ENCODE measurements at places on chromosomes 7 and 10. TPM values are rescaled to one million over a fixed set of nuclear protein-coding genes. Genes with fewer than 3 reads are reported as not detected.
A peak's percentile ranks its signal among the peaks of the same experiment; 100 is the strongest.

The COX19 gene
- total RNA-seq: 5.2 TPM

- DNase-seq: no peak
Observed at GRCh38 chr7:132666071-132666773, 90.0 kb upstream of the PLXNA4 start.

The MAP3K8 gene
- total RNA-seq: 5.7 TPM

- no peak for DNase-seq
Observed at GRCh38 chr10:75003891-75004290, 107.6 kb upstream of the SAMD8 start.

- DNase-seq: no peak
Observed at GRCh38 chr10:67657775-67658174, 38.2 kb downstream of the CTNNA3 start.

The GRM3 gene
- not detected for total RNA-seq

DNA sequence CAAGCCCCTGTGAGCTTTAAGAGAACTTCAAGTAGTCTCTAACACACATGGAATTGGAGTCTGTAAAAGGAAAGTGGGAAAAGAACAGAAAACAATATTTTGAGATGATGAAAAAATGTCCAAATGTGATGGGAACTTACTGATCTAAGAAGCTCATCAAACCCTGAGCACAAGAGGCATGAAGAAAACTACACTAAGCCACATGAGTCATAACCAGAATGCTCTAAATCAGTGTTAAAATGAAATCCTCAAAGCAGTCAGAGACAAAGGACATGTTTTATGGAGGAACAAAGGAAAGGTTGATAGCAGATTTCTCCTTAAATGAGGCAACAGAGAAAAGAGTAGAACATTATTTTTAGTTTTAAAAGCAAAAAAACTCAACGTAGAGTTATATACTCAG lies 37.2 kb downstream of the ZNF33A start:
- DNase-seq: no peak

GRCh38 chr10:5575144-5575481 lies 50.4 kb downstream of the CALML3 start:
- no peak for DNase-seq

The CYP2C19 gene
- not detected for total RNA-seq

GRCh38 chr10:18216482-18216881 lies 76.3 kb downstream of the CACNB2 start:
- no peak for DNase-seq

DNA sequence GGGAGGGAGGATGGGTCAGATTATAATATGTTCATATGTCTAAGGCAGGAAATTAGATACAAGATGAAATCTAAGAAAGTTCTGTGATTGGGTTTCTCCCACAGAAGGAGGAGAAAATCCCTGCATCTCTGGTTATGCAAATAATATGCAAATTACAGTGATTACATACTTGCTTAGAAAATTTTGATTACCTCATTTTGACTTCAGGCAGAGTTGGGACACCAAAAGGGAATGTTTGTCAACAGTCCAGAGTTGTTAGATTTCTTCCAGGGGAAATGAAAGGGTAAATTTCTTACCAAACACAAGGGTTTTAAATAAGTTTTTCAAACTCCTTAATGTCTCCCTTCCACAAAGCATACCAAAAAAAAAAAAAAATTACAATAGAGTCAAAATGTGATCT lies 101.4 kb upstream of the STEAP1B start:
- no peak for DNase-seq

- no peak for DNase-seq
Observed at GRCh38 chr10:22580711-22581110, 133.7 kb downstream of the PIP4K2A start.

DNA sequence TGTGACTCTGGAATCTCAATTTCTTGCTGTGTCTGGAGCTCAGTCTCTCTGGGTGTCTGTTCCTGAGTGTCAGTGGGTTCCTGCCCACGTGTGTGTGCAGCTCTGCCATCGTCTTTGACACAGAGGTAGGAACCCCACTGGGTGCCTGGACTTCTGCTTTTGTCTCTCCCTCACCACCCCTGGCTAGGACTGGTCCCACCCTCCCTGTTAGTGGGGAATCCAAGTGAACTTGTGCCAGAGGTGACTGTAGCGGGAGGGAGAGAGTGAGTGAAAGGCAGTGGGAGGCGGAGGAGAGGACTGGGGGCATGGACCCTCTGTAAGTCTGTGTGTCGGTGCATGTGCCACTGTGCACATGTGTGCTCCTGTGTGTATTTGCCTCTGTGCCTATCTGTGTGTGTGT lies 299.9 kb upstream of the ZMIZ1 start:
- DNase-seq: no peak

GRCh38 chr10:67725567-67725966 lies 29.6 kb upstream of the CTNNA3 start:
- DNase-seq: no peak

DNA sequence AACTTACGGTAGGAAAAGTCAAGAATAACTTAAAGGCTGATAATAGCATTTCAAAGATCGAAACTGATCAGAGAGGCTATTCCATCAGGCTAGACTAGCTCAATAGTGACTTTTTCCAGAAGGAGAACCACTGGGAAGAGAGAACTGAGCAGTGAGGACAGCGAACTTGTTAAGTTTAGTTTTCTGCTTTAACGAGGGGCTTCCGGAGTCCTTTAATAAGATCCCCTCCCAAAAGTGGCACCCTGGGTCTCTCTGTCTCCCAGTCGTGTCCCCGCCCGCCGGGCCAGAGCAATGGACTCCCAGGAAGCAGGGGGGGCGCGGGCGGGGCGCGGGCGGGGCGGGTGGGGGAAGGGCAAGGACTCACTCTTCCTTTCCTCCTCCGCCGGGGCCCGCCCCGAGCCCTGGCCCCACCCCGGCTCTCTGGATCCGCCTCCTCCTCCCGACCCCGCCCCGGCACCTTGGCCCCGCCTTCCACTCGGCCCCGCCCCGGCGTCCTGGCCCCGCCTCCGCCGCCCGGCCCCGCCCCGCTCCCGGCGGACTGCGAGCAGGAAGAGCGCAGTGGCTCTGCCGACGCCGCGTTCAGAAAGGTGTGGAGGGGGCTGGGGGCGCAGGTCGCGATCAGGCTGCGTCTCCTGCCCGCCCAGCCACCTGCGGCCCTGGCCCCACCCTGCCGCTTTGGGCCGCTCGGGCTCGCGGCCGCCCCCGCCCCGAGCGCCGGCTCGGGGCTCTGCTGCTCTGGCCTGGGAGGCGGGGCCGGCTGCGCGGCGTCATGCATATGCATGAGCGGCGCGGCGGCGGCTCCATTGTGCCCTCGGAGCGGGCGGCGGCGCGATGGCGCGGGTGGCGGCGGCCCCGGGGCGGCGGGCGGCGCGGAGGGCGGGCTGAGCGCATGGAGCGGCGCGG lies at the start of gene ZMIZ2:
Gene ZMIZ2 (plus strand): TSS at position 803 of the 903 bp plus-strand sequence. CDS start 7,403 bp downstream, outside the sequence.
- peak; percentile 94 for DNase-seq

The KLF14 gene
- total RNA-seq: 0.14 TPM

DNA sequence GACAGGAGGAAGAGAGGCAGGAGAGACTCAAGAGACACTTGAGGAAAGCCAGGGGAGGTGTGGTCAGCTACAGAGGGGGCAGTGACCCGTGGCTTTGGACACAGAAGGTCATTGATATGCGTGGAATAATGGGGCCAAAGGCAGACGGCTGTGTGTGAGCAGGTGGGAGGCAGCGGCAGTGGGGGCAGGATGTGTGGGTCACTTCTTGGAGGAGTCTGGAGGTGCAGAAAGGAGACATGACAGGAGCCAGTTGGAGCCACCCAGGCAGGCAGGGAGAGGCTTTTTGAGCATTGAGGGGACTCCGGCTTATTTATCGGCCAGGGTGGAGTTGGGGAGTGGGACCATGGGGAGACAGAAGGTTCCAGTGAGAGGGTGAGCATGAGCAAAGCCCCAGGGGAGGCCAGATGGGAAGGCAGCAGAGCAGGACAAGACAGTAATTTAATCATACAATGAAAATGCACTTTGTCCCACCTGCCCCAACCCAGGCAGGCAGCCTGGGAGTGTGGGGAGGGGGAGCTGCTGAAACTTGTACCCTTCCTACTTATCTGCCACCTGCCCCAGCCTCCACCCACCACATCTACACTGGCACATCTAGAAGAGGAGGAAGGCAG lies 5.0 kb downstream of the LDB3 start:
- no peak for DNase-seq

The NSUN6 gene
- total RNA-seq: 9.8 TPM

- DNase-seq: no peak
Observed at GRCh38 chr7:159370-160270, 32.8 kb upstream of the FAM20C start.

GRCh38 chr7:134948736-134949135 lies 37.6 kb upstream of the AGBL3 start:
- DNase-seq: no peak

- no peak for DNase-seq
Observed at GRCh38 chr10:3889961-3890522, 105.0 kb upstream of the KLF6 start.

The PAX2 gene
- total RNA-seq: not detected

- DNase-seq: no peak
Observed at GRCh38 chr10:124465777-124466488, 4.3 kb downstream of the LHPP start.

DNA sequence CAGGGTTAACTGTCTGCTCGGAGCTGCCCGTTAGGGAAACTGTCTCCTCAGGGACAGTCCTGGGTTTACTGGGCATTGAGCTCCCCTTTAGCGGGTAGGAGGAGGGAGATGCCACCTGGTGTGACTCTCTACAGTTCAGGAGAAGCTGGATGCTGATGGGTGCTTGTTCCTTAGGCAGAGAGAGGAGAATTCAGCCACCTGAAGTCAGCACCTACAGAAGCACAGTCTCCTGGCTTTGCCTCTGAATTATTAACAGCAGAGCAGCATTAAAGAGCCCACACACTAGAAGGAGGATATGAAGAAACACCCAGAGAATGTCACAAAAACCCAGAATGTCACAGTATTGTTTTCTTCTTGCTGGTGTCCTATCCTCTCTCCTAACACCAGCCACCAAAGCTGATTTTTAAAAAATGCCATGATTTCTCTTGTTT lies 696 bp downstream of the GIMAP4 start:
- no peak for DNase-seq

DNA sequence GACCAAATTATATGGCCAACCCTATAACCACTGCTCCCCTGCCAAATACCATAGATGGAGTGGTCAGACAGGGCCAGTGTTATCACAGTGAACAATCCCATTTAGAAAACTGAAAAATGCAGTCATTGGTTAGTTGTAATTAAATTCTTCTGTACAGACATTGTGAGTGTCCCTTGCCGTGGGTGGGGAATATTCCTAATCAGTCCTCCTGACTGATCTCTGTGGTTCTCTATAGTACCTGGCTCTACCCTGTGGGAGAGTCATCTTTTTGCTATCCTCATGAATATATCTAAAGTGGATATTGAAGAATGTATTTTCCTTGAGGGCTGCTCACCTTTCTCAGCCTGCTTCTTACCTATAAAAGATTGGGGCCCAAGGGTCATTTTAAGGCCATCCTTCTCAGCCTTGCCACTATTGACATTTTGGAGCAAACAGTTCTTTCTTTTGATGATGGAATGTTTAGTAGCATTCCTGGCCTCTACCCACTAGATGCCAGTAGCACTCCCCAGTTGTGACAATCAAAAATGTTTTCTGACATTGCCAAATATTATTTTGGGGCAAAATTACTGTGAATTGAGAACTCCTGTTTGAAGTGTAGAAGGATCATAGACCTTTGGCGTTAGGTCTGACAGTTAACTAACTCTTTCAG lies 110.2 kb downstream of the MAPK8 start:
- no peak for DNase-seq

GRCh38 chr7:30467271-30467670 lies 11.3 kb downstream of the NOD1 start:
- DNase-seq: no peak

DNA sequence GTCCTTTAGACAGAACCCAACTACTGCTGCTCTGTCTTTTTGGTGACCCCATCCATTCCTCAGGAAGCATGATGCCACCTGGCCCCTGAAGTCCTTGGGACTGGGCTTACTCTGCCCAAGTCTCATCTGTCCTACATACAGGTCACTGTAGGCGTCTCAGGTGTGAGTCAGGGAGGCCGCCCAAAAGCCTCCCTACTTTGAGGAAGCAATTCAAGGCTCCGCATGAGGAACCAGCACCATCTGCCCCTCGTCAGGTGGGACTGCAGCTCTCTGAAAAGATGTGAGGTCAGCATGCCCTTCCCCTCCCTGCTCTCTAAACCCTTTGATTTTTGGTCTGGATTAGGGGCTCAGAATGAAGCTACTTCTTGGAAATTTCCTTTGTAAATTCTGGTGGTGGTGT lies 354.8 kb downstream of the CXCL12 start:
- DNase-seq: no peak

- DNase-seq: no peak
Observed at GRCh38 chr7:20510573-20510900, 104.9 kb upstream of the ABCB5 start.

The ANKRD61 gene
- not detected for total RNA-seq

DNA sequence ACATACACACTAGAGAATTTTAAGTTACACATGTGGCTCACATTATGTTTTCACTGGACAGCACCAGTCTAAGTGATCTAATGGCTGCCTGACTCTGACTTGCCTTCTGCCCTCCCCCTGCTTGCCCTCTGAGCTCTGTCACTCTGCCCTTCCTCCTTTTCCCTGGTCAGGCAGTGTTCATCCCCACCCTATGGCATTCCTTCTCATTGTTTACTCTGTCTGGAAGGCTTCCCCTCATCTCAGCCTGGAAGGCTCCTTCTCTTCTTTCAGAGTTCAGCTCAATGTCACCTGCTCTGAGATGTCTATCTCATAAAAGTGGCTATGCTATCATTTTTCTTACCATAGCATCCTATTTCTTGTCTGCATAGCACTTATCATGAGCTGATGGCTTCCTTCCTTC lies 305.7 kb downstream of the BMPER start:
- DNase-seq: no peak

- no peak for DNase-seq
Observed at GRCh38 chr7:68247571-68247970, 1250.9 kb downstream of the TYW1 start.

The NUTM2B gene
- total RNA-seq: 0.83 TPM

All from heart left ventricle (tissue), 16 donors.